ENCODE measurements at places on chromosomes 7 and 10.

GRCh38 chr7:92720604-92721350 is 115.6 kb downstream of the CDK6 start:
- no peak for DNase-seq

GRCh38 chr10:69573056-69573806 is at the start of gene NEUROG3:
TSS of gene NEUROG3 (minus strand) at chr10:69573422. CDS start at chr10:69573043, 379 bp downstream.
- DNase-seq: no peak

DNA sequence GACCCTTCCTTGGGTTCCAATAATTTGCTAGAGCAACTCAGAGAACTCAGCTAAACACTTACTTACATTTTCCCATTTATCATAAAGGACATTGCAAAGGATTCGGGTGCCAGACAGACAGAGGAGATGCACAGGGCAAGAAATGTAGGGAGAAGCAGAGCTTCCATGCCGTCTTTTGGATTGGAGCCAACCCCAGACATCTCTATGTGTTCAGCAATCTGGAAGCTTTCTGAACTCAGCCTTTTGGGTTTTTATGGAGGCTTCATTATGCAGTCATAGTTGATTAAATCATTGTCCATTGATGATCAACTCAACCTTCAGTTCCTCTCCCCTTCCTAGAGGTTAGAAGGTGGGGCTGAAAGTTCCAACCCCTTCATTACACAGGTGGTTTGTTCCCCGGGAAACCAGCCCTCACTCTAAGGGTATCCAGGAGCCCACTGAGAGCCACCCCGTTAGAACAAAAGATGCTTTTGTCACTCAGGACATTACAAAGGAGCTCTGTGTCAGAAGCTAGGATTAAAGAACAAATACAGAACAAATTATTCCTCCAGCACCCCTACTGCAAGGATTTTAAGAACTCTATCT is 211.9 kb upstream of the VSTM2A start:
- no peak for DNase-seq

GRCh38 chr7:28318101-28318762 is 94.1 kb upstream of the CREB5 start:
- no peak for DNase-seq

DNA sequence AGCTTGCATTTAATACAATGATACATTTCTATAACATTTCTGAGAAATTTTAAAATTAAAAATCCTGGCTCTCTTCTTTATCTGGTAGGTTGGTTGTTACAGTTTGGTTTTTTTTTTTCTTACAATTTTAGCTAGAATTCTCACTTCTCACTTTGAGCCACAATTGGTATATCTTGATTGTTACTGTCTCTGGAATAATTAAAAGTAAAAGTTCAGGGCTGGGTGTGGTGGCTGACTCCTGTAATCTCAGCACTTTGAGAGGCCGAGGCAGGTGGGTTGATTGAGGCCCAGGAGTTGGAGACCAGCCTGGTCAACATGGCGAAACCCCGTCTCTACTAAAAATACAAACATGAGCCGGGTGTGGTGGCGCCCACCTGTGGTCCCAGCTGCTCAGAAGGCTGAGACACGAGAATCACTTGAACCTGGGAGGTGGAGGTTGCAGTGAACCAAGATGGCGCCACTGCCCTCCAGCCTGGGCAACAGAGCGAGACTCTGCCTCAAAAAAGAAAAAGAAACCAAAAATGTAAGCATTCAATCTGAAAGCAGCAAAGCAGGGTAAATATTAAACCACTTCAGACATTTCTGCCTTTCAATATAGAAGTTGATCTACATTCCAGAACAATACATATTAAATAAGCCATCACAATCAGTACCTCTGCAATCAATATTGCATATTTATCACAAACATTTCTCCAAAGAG is 88.6 kb upstream of the PFKP start:
- no peak for DNase-seq
